ENCODE measurements at places on chromosomes 2 and 18. TPM values are rescaled to one million over a fixed set of nuclear protein-coding genes. Genes with fewer than 3 reads are reported as not detected.

Gene ASAP2
- 30.5 TPM for total RNA-seq

Gene WBP1
- 86.5 TPM for total RNA-seq

Gene SERPINB11
- total RNA-seq, result not detected

GRCh38 chr2:98895901-98896300, 40.1 kb downstream of the CRACDL start:
- no peak for DNase-seq

- DNase-seq, result no peak
These were observed 189.7 kb upstream of the CDH2 start for GRCh38 chr18:28366676-28367075.

- no peak for DNase-seq
These were observed 818.6 kb downstream of the EPHA4 start for GRCh38 chr2:220753486-220753885.

DNA sequence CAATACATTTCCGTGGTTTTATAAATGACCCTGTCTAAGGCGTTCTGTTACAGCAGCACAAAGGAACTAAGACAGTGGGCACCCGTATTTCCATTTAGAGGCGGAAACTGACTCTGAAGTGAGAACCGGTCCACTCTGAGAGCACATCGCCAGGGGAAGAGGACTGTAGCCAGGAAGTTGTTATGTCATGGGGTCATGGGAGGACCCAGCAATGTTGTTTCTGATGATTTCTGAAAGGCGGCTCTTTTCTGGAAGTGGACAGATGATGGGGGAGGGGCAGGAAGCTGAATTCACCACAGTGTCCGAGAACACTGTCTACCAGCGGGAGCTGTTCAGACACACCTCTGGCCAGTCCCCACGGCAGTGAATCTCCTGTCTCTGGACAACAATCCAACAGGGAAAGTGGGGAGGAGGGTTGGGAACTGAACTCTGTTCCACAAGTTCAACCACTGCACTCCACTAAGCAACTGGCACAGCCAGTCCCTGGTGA, 2.1 kb upstream of the LRRFIP1 start:
- no peak for DNase-seq

Gene RNF144A
- total RNA-seq, result 38.2 TPM

- peak; percentile 62 for DNase-seq
These were observed 12.6 kb downstream of the SCN3A start for GRCh38 chr2:165191096-165191728.

DNA sequence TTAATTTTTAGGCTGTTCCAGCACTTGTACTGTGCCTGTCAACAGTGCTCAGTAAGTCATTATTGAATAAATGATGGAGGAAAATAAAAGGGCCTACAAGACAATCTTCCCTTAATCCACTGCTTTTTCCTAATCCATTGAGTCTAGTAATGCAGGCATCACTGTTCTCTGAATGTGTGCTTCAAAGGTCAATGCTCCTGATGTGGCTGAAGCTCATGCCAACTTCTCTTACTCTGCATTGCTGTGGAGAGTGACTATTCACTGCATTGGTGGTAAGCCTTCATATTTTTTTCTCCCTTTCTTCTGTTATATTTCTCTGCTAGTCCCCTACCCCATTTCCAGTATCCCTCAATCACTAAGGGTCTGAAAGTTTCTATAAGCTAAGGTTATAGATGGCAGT, 31.9 kb upstream of the MYO1B start:
- DNase-seq, result no peak

Gene AQP12A
- not detected for total RNA-seq

- DNase-seq, result no peak
These were observed 68.3 kb upstream of the OTOS start for GRCh38 chr2:240208631-240209211.

GRCh38 chr2:48320742-48321141, 209.2 kb upstream of the STON1 start:
- DNase-seq, result no peak

Gene MBP
- 619 TPM for total RNA-seq

Gene POMC
- total RNA-seq, result 2.6 TPM

DNA sequence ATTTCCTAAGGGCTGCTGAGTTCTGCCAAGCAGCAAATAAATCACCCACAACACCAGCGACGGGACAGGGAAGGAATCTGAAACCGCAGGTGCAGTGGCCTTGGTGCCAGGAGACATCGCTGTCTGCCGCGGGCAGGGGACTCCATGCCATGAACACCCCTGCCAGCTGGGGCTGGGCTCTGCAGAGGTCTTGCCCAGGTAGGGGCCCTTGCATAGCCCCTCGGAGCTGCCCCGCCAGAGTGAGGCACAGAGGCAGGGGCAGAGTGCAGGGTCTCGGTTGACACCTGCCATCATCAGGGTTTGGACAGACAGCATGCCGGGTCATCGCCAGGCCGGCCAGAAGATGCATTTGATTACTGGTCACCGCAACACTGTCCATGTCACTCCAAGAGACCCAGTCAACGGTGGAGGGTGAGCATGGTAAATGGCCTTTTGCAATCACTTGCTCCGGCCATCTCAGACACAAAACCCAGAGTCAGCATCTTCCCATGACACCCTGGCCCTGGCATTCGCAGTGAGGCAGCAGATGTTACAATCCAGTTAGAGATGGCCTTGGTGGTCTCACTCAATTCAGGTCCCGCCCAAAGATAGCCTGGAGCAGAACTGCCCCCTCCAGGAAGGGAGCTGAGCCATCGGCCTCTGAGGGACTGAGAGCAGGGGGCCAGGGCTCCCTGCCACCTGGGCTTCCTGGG, 255.4 kb downstream of the NDUFA10 start:
- no peak for DNase-seq

GRCh38 chr18:46649071-46649862, 7.8 kb downstream of the LOXHD1 start:
- no peak for DNase-seq

Gene MTERF4
- total RNA-seq, result 41.8 TPM

DNA sequence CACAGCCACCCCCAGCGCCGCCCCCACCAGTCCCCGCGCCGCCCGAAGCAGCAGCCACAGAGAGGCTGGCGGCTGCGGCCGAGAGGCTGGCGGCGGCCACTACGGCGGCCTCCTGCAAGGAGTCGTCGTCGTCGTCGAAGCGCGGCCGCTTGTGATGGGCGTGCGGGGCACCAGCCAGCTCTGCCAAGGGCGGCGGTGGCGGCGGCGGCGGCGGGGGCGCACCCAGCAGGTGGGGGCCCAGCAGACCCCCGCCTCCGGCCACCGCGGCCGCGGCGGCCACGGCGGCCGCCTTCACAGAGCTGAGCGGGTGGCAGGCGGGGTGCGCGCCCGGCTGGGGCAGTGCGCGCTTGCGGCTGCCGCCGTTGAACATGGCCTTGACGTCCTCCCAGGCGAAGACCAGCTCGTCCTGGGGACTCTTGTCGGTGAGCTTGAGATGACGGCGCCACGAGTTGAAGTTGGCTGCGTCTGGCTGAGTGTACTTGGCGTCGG, 3.3 kb downstream of the SKOR2 start:
- no peak for DNase-seq

DNA sequence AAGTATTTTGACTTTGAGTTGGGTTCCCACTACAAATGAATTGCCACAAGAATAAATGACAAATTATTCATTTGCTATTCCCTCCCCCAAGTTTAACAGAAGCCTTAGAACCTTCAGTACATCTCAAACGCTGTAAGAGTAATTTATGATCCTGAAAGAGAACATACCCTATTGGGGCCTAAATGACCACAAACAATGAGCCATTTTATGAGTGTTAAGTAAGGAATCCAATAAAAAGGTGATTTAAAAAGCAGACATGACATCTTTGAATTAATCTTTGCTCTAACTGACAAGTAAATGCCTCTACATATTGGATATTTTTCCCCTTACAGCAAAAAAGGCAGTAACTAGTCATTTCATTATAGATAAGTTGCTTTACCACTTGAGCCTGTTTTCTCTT, 136.9 kb downstream of the NRXN1 start:
- DNase-seq, result no peak

Gene SERPINB4
- not detected for total RNA-seq

Gene GALNT5
- 2.4 TPM for total RNA-seq

DNA sequence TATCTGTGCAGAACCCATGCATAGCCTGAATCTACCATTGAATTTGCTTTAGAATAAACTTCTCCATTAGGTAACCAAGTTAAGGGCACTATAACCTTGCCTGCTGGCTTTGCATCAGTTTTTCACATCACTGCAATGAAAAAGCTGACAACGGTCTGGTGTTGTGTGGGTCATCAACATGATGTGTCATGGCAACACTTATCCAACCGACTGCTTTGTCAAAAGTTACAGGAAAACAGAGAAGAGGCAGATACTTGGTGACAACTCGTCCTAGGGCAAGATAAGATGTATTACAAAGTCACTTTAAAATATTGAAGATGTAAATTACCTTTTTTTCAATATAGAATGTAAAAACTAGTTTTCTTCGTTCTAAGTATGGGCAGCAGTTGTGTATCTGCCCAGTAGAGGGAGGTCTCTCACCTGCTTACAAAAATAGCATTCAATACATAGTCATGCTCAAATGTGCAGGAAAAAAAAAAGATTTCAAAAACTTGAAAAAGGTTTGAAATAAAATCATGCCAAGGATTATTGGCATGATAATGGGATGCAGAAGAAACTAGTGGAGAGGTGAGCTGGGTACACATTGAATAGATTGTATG, 96.3 kb downstream of the EVA1A start:
- no peak for DNase-seq

DNA sequence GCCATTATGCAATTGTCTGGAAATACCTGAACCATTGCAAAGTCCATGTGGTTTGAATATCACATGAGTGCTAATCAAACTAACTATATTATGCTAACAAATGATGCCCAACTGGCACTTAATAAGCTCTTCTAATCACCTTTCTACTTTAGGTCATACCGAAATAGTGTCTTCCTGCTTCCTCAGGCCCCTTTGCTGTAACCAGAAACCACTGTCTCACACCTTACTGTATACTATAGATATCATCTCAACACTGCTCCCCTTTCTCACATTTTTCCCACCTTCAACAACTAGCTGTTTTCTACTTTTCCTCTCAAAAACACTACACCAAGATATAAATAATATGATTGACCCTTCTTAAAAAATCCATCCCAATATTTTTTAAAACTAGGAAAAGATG, 633.9 kb downstream of the BCL11A start:
- DNase-seq, result no peak

- DNase-seq, result no peak
These were observed 136.8 kb downstream of the NEDD4L start for GRCh38 chr18:58180738-58181353.

Gene NTSR2
- total RNA-seq, result 1.1 TPM

Gene NT5C1B
- not detected for total RNA-seq

DNA sequence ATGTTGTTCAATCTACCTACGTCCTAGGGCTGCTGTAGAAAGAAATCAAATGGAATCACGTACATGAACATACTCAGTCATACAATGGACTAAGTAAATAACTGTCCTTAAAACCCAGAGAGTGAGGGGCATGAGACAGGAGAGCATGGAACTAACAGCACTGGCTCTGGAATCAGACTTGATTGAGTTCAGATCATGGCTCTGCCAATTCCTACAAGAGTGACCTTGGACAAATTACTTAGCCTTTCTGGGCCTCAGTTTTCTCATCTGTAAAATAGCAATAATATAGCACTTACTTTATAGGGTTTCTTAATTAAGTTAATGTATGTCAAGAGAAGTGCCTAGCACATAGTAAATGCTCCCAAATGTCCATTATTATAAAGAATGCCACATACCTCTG, 106.8 kb downstream of the HNRNPLL start:
- no peak for DNase-seq

Gene OXER1
- total RNA-seq, result 1.1 TPM

DNA sequence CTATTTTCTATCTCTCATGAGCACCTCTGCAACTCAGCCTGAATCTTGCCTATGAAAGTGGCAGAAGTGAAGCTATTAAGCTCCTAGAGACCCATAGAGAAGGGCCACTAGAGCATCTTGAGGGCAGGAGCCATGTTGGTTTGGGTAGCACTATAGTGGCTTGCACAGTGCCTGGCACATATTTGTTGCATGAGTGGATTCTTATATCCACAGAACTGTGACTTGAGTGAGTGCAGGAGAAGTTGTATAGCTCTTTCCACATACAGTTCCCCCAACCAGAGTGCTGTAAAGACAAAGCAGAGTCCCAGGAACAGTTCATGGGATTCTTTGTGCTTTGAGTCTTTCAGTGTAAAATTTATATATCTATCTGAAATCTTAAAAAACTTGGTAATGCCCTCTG, 205.5 kb upstream of the FOSL2 start:
- DNase-seq, result no peak

DNA sequence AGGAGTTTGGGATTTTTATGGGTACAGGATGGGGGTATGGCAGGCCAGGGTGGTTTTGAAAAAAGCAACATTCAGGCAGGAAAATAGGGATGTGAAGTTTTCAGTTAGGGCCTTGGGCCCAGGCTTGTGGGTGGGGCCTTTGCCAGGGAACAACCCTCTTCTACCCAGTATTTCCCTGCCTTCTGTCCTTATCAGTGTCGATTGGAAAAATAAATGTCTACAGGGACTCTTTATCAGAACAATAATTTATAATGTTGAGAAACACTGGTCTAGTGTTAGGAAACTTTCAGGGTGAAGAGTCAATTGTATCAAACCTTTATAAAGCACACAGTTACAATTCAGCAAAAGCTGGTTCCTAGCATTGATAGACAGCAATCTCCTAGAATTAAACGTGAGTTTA, 214.1 kb upstream of the NABP1 start:
- no peak for DNase-seq

DNA sequence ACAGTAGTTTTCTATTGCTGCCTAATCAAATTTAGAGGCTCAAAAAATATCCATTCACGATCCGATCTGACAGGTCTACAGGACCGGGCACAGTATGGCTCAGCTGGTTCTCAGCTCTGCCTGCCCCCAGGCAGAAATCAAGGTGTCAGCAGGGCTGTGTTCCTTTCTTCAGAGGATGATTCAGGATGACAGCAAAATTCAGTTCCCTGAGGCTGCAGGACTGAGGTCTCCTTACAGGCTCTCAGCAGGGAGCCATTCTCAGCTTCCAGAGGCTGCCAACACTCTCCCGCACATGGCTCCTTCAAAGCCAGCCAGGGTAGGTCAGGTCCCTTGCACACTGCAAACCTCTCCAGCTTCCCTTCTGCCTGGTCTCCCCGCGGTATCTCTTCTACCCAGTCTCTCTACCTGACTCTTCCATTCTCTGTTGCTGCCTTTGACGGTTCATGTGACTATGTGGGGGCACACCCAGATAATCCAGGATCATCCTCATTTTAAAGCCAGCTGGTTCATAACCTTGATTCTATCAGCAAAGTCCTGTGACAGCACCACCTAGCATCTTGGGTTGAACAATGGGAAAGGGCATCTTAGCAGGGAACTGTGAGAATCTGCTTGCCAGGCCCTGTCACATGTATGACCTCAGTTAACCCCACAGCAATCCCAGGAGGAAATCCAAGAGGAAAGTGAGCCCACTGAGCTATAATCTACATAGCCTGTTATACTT, 50.4 kb downstream of the UXS1 start:
- DNase-seq, result no peak

GRCh38 chr2:116511426-116511825, 1303.1 kb upstream of the DDX18 start:
- no peak for DNase-seq

DNA sequence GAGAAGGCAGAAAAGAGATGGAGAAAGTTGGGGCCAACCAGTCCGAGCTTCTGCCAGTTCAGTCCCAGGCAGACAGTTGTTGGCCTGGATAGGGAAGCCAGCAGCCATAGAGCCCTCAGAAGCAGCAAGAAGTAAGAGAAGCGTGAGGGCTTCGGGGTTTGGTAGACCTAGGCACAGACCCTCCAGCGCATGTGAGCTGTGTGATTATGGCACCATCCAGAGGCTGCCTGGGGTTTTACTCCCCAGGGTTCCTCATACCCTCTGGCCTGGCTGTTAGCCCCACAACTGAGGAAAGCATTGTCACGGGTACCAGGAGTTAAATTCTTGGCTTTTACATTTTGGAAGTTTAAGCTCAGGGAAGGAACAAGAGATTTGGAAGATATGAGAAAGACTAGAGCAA, 93.7 kb upstream of the RAB6C start:
- DNase-seq, result no peak

Gene DOK6
- total RNA-seq, result 26.5 TPM
